ENCODE measurements at places on chromosomes 12 and 14.
A peak's percentile ranks its signal among the peaks of the same experiment; 100 is the strongest.

GRCh38 chr12:114957225-114957624 is 273.2 kb upstream of the TBX3 start:
- no peak for DNase-seq

GRCh38 chr12:122886851-122887818 is 8.8 kb downstream of the VPS37B start:
- DNase-seq, result no peak

DNA sequence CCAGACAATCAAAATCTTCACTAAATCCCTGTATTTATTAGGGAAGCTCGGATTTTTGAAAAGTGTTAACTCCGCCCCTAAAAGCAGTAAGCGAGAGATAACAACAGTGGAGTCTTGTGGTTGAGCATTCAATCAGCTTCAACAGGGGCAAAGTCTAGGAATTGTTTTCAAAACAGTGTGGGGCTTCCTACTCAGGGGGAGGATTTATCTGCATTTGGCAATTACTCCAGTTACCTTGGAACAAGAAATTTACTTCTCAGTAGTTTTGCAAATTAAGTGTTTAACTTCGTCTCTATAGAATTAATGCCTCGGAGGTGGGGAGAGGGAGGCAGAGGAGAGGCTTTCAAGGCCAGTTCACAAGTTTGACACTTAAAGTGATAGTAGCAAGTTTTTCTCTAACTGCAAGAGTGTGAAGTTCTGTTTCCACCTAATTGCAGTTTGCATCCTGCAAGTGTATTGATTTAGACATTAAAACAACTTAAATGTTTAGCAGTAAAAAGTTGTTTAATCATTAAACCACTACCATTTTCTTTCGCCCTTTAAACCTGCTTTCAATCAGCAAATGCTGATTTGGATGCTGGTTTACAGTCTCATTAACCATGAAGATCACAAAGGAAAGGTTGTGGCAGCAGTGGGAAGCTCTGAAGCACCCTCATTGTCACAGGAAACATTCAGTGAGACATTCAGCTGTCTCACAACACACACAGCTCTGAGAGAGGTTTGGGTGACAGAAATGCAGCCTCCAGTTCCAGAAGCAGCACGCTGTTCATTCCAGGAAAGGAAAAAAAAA is 102.0 kb downstream of the HMGA2 start:
- DNase-seq, result no peak

DNA sequence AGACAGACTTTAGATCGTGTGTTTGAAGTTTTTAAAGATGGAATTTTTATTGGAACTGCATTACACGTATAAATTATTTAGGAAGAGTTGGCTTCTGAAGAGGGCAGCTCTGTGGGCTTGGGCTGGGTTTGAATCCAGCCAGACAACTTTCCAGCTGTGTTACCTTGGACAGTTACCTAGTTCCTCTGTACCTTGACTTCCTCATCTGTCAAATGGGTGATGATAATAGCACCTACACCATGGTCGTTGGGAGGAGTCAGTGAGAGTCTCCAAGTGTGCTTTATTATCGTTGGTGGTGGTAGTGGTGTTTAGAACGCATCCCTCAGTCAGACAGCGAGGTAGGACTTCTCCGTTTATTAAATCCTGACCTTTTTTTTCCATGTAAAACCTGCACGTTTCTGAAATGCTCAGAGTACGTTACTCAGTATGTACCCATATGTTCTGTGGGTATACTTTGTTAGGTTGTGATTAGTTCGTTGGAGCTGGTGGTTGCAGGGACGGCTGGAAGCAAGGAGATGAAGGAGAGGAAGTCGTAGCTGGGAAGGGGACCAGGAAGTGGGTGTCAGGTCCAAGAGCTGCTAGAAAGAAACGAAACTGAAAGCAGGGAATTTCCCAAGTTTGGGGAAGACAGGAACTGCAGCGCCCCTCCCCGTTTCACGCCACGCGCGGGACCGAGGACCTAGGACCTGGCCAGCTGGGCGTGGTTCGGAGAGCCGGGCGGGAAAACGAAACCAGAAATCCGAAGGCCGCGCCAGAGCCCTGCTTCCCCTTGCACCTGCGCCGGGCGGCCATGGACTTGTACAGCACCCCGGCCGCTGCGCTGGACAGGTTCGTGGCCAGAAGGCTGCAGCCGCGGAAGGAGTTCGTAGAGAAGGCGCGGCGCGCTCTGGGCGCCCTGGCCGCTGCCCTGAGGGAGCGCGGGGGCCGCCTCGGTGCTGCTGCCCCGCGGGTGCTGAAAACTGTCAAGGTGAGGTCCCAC is at the start of gene OAS3:
Gene OAS3 (plus strand): TSS at position 734 of the 979 bp plus-strand sequence. CDS start 57 bp downstream, at position 791.
- peak; percentile 38 for DNase-seq

GRCh38 chr12:75979181-75979580 is 52.4 kb downstream of the PHLDA1 start:
- peak; percentile 49 for DNase-seq

- no peak for DNase-seq
These were observed 138.3 kb upstream of the GARIN2 start for GRCh38 chr14:67050896-67051295.

- DNase-seq, result peak; percentile 53
These were observed 65.6 kb upstream of the PTGR2 start for GRCh38 chr14:73785834-73786635.

- DNase-seq, result no peak
These were observed 37.0 kb downstream of the FIGNL2 start for GRCh38 chr12:51811203-51812202.

- peak; percentile 69 for DNase-seq
These were observed 1.1 kb upstream of the YY1 start for GRCh38 chr14:100237735-100238418.

GRCh38 chr14:100982353-100982752 is 78.8 kb upstream of the RTL1 start:
- DNase-seq, result no peak

DNA sequence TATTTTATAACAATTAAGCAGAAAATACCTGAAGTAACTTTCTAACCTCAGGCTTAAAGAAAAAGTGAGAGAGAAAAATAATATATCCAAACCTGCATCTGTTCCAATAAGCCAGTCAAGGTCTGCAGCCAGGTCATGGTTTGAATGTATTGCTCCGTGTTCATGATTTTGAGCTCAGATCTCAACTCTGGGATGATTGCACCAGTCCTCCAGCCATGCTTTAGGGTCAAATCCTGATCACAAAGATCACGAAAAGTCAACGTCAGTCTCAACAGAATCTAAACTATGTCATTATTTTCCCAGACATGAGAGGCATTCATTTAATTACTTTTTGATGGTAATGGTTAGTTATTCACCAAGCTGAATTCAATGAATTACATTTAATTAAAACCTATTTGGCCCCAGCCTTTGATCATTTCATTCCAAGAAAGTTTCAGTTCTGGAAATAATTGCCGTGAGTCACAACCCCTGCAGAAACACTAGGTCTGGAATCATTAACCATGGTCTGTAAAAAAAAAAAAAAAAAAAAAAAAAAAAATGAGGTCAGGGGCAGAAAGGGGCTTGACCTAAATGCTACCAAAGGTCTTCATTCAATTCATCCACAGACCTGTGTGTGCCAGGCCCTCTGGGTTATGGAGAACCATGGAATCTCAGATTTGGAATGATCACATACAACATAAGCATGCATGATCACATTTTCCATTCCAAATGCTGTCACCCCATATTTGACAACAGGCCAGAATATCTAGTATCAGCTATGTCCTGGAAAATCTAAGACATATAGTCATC is 55.6 kb downstream of the NT5DC3 start:
- DNase-seq, result no peak

DNA sequence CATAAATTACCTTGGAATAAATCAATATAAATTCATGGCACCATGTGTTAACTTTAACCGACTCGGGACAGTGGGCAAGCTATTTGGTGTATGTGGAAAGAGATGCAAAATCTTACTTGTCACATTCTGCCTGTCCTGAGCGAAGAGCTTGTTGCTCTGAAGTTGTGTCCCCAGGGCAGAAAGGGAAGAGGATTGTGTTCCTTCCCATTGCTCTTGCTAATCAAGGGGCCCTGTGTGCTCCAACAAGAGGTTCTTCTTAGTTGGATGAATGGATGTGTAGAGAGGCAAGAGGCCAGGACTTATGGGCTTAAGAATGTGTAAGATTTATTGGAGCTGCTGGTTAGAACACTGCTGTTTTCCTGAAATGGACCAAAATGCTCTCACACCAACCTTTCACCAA is 36.5 kb upstream of the FRS2 start:
- no peak for DNase-seq

- DNase-seq, result no peak
These were observed 51.3 kb downstream of the RMST start for GRCh38 chr12:97513950-97514349.

- no peak for DNase-seq
These were observed 305.5 kb upstream of the FKBP4 start for GRCh38 chr12:2489275-2489674.

- peak; percentile 75 for DNase-seq
These were observed 5.8 kb downstream of the MARK3 start for GRCh38 chr14:103391048-103391447.

- no peak for DNase-seq
These were observed 6.4 kb downstream of the GNS start for GRCh38 chr12:64752833-64753238.

DNA sequence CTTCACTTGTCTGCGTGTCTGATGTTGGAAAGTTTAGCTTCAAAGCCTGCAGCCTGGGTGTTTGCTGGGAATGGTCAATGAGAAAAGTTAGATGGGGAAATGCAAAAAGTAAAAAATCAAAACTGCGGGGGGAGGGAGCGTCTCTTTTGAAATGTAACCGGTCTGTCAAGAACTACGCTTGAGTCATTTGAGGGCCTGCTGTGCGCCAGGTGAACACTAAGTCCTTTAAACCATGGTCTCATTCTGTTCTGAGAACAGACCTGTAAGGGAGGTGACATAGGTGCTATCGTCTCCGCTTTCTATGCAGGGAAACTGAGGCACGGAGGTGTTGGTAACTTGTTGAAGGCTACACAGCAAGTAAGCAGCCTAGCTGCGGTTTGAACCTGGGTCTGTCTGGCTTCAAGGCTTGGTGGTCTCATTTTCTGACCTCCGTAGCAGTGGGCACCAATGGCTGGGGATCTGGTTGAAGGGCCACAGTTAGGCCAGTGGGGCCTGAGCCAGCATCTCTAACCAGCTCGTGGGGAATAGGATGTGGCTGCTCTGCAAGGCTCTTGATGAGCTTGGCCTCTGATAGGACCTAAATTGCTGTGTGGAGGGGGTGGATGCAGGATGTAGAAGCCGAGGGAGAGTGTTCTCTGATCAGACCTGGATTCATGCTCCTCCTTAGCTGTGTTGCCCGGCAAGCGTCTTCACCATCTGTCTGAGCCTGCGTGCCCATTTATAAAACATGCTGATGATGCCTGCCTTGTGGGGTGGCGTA is 41.5 kb downstream of the KCTD10 start:
- DNase-seq, result no peak

GRCh38 chr12:116339800-116340371 is 62.4 kb upstream of the MED13L start:
- DNase-seq, result no peak

- no peak for DNase-seq
These were observed 94.3 kb downstream of the RIN3 start for GRCh38 chr14:92607702-92608429.

DNA sequence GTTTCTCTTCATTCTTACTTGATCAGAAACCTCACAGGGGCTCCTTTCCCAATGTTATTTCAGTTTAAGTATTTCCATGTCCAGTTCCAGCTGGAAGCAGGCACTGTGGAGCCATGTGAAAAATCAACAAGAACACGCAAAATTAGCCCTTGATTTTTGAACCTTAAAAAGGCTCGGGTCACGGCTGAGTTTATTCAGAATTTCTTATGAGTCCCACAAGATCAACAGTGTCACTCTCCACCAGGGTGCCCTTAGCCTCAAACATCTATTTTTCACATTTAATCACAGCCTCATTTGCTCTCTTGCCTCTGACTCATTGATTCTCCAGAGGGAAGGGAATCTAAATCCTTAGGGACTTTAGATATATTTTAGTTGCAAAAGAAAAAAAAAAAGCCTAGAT is 157.7 kb upstream of the AVPR1A start:
- no peak for DNase-seq

DNA sequence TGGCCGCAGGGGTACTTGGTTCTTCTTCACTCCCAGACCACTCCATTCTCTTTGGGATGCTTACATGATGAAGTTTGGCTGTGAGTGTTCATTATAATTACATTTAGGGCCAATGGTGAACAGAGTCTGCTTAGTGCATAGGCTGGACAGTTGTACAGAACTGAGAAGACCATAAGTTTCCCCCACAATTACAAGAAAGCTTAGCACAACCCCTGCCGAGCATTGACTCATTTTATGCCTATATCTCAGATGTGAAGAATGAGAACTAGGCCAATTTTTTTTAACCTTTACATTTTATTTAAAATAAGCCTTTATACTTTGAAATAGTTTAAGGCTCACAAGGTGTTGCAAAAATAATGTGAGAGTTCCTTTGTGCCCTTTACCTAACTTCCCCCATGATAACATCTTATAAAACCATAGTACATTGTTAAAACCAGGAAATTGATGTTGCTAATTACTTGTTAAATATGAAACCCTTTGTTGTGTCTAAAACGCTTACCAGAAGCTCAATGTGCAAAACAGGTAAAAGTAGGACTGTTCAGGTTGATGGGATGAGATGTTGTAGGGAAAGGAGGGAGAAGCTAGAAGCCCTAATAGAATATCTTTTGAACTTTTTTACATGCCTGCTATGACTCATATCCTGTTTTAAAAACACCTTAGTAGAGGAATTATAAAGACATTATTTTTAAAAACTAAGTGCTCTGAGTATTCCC is 47.2 kb downstream of the ALDH1L2 start:
- no peak for DNase-seq

DNA sequence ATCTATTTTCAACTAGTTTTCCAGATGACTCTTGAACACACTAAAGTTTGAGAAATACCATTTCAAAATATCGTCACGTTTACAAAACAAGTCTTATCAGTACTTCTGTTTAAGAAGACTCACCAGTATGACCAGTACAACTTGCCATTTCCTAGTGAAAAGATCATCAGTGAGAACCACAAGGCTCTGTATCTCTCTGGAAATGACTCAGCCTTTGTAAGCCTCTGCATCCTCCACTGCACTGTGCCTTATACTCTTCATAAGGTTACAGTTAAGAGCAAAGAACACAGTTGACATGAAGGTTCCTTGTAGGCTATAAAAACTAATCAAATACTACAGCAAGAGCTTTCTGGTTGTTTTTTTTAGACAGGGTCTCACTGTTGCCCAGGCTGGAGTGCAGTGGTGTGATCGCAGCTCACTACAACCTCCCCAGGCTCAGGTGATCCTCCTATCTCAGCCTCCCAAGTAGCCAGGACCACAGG is 5.7 kb upstream of the VTI1B start:
- DNase-seq, result no peak

- peak; percentile 3 for DNase-seq
These were observed 707.5 kb upstream of the TMEM132C start for GRCh38 chr12:127559349-127560040.

GRCh38 chr12:104138797-104139152 is 765 bp upstream of the NFYB start:
- no peak for DNase-seq
